ENCODE measurements at places on chromosomes 2 and 18.

GRCh38 chr2:109349503-109350465 lies 220.8 kb downstream of the SH3RF3 start:
- no peak for DNase-seq

DNA sequence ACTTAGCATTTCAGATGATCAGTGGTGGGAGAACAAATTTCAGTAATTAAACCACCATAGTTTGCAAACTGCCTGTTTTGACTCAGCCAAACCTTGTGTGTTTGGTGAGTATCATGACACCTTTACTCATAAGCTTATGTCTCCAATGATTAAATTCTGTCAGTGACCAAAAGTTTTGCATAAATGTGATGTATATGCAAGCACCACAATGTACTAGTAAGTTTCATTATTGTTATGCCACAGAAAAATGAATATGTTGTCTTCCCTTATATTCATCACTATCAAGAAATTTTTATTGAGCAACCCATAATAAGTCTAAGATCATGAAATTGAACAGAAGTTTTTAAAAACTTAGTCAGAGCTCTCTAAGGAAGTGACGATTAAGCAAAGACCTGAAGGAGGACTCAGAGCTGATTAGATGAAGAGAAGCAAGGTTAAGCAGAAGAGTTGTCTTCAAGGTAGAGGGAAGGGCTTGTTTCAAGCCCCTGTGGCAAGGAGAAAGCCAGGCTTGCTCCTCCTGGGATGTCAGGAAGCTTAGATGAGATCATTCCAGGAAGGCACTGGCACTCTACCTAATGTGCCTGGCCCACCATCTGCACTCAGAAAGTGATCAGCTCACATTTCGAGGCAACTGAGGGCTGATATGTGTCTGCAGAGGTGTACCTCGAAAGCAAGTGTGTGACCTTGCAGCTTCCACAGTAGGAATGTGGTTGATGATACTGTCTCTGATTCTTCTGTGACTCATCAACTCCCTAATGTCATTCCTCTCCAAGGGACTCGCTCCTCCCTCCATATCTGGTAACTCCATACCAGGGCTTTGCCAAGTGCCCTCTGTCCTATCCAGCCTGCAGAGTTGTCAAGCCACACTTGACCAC lies 54.7 kb downstream of the KCTD18 start:
- no peak for DNase-seq

DNA sequence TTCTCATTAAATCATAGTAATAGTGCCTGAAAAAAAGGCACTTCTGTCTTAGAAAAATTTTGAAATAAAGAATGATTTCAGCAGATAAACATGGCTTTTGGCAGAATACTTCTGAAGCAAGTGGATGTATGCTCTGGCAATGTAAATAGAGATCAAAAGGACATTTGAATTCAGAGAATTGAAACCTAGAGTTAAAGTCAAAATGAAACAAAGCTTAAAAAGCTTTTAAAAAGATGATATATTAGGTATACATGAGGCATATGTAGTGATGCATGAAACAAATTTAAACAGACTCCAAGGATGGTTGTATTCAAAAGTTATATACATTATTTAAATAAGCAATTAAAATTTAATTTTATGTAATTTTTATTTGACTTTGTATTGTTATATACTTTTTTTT lies 1344.5 kb upstream of the TMEFF2 start:
- DNase-seq, result no peak

DNA sequence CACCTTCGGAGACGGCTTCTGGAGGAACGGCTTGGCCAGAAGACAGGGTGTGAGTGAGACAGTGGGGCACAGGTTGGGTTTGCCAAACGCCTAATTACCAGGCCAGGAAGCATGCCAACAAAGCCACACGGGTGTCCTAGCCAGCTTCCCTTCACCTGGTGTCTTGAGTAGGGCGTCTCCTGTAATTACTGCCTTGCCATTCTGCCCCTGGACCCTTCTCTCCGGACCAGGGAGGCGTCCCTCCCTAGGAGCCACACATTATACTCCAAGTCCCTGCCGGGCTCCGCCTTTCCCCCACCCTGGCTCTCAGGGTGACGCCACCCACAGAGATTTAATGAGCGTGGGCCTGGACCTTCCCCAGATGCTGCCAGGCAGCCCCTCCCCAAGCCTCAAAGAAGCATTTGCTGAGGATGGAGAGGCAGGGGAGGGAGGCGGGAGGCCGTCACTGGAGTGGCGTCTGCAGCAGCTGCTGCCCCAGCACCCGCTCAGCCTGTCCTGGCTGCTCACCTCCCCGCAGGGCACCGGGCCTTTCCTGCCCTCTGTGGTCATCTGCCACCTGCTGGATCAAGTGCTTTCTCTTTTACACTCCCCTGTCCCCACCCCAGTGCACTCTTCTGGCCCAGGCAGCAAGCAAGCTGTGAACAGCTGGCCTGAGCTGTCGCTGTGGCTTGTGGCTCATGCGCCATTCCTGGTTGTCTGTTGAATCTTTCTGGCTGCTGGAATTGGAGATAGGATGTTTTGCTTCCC lies 20.7 kb downstream of the FOSL2 start:
- DNase-seq, result no peak

DNA sequence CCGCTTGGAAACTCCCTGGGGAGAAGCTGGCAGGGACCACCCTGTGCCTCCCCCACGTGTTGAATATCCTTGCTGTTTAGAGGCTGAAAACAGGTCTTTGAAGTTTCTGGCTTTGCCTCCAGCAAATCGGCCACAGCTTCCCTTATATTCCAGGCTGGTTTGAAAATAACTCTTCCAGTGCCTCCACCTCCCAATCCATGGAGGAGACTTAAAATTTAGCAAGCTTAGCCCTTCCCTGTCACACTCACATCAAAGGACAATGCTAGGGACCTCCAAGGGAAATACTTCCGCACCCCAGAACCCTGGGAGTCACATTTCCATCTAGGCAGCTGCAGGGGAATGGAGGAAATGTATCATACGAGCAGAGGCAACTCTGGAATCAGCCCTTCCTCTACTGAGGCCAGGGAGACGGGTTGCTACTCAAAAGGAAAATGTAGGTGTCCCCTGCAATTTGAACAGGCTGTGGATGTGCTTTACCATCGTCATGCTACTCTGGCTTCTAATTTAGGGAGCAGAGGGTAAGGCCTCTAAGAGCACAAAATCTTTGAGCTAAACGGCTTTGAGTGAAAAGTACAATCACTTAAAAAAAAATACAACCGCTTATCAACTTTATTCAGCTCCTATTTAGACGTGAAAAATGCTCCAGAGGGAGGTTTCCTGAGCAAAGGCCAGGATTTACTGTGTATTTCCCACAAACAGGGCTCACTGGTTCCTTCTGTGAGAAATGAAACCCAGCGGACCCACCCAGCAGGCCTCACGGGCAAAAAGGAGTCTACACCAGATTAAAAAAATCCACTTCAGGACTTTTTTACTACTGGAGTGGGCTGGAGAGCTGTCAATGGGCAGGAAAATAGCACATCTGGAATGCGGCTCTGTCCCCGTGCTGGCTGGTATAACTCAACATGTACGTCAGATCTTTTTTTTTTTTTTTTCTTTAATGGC lies 49.4 kb upstream of the PKDCC start:
- DNase-seq, result no peak

GRCh38 chr2:172072303-172072702 lies 13.0 kb upstream of the DLX1 start:
- no peak for DNase-seq

- peak; percentile 39 for DNase-seq
These were observed 21.3 kb downstream of the HNRNPLL start for GRCh38 chr2:38581193-38582147.

DNA sequence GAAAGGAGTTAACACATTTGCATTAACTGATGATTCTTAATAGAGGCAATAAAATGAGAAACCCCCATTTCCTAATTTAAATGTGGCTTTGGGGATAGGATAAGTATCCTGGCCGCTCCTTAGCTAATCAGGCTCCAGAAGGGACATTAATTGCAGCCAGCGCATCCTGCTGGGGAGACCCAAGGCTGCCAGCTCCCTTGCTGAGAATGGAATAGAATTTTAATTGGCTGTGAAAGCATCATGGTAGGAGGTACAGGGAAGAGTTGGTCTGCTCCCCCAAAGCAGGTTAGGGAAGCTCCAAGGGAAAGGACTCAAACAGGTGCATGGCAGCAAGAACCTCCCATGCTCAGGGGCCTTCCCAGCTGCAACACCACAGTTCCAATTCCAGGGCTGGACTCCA lies 71.4 kb downstream of the MARCHF4 start:
- DNase-seq, result no peak

DNA sequence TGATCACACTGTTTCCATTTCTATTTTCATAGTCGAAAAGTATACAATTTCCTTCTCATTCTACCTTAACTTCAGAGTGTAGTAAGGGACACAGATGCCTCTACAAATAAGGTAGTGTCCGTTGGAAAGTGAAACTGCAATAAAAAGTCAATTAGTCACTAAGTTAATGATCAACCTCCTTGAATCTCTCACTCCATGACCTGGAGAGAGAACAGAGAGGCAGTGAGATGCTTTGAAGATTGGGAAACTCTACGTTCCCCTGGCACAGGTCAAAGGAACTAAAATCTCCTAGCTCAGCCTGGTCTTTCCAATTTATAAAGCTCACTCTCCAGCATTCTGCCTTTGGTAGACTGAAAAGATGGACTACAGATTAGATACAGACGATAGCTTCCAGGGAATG lies 153.8 kb upstream of the ACAA2 start:
- DNase-seq, result no peak

GRCh38 chr2:144566448-144566847 lies 46.5 kb upstream of the ZEB2 start:
- DNase-seq, result no peak

DNA sequence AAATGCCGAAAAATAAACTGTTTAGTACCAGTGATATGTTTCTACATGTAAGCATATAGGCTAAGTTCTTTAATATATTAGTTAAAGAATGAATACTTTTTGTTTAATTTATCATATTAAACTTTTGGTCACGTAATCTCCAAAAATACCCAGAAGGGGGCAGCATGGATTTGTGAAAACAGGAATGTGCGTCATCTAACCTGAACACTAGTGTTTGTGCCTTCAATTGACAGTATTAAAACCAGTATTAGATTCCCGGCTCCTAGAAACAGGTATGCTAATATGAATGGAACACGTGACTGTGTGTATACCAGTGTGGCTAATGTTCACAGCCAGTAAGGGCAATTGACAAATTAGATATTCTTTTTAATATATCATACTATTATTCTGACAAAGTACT lies 51.8 kb downstream of the WDR7 start:
- no peak for DNase-seq

DNA sequence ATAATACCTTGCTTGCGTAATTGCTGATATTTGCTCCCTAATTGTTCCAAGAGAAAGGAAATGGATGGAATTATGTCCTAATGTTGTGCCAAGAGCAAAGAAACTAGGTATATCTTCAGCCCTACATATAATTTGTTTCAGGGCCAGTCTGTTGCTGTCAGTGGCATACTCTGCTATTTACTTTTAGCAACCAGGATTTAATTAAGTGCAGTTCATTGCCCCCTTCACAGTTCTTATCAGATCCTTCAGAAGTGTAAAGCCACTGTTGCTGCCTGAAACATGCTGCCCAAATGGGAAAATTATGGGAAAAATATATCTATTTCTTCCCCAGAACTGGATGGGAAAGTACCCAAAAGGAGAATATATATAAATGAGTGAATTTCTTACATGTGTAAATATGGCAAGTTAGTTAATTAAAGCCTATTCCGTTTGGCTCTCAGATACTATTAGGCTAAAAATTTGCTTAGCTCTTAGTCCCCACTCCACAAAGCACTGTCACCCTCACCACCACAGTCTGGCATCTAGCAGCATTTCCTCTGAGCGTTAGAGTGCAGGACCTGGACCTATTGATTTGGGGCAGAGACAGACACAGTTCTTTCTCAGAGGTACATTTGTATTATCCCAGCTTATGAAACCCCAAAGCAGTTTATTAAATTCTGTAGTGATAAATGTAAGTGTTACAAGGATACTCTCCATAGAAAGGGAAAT lies 72.8 kb upstream of the DTNA start:
- DNase-seq, result no peak

DNA sequence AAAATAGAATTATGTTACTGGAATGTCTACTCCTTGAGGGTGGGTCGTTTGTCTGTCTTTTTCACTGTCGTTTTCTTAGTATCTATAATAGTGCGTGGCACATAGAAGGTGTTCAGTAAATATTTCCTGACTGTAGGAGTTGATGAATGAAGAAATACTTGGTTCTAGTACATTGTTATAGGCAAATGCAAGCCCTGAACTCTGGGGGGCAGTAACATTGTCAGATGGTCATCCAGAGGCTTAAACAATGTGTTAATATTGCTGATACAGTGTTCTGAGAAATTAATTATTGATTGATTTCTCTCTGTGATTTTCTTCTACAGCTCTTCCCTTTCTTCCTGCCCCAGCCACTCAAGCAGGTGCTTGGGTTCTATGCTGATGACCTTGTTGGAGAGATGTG lies 24.4 kb upstream of the THOC1 start:
- DNase-seq, result no peak

GRCh38 chr18:61400716-61401115 lies 67.5 kb downstream of the CDH20 start:
- DNase-seq, result peak; percentile 37

- no peak for DNase-seq
These were observed 228.9 kb downstream of the RNF144A start for GRCh38 chr2:7146151-7146550.

- no peak for DNase-seq
These were observed 106.4 kb downstream of the EXOC6B start for GRCh38 chr2:72719416-72719815.

DNA sequence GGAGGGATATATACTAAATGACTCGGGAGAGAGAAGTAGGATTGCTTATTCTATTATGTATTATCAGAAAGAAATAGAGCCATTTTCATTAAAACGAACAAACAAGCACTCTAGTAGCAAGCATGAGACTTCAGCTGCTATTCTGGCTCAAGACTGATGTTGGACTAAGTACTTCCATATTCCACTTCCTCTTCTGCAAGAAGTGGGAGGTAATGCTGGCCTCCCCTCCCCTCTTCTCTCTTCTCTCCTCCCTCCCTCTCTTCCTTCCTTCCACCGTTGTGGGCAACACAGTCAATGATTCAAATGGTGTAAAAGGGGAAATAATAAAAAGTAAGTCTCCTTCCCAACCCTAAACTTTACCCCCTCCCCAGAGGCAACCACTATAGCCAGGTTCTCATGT lies 62.6 kb downstream of the EMX1 start:
- no peak for DNase-seq

DNA sequence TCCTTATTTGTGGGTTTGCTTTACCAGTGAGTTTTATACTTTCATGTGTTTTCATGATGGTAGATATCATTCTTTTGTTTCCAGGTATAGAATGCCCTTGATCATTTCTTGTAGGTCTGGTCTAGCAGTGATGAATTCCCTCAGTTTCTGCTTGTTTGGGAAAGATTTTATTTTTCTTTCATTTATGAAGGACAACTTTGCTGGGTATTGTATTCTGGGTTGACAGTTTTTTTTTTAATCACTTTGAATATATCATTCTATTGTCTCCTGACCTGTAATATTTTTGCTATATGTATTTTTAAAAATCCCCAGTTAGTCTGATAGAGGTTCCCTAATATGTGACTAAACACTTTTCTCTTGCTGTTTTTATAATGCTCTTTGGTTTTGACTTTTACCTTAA lies 58.3 kb upstream of the GALNT3 start:
- DNase-seq, result no peak

GRCh38 chr18:56240405-56240804 lies 398.0 kb downstream of the TXNL1 start:
- DNase-seq, result peak; percentile 55
